ENCODE measurements at places on chromosomes 12 and 14.

DNA sequence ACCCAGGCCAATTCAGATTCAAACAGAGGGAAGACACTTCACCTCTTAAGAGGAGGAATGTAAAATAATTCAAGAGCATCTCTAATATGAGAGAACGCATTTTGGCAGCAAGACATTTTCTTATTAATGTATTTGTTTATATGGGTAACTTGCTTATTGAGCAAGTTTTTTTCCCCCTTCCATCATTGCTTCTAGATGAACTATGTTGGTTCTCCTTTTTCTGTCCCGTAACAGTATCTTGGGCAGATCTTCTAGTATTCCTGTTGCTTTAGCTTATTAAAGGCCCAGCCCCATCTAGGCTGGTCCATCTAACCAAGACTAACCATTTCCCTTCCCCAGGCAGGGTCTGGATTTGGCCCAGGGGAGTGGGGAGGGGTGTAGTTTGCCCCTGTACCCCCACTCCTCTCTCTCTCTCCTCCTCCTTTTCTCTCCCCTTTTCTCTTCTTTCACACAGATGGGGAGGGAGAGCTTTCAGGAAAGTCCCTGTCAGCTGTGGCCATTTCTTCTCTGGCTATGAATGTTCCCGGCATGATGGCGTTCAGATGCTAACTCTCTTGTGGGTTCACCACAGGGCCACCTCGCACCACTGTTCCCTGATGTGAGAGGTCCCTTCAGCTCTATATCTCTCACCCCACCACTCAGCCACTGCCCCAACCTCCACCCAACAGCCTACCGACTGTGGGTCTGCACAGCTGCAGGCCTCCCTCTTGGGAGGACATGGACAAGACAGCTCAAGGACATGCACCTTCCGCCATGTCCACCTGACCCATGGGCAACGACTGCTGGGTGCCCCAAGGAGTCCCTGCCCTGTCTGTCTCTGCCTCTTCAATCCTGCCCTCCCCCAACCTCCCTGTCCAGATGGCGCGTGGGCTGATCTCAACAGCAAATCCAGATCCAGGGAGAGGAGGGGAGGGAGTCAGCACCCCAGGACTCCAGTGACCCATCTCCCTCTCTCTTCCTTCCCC lies 15.8 kb upstream of the RPS6KL1 start:
- DNase-seq, result no peak

DNA sequence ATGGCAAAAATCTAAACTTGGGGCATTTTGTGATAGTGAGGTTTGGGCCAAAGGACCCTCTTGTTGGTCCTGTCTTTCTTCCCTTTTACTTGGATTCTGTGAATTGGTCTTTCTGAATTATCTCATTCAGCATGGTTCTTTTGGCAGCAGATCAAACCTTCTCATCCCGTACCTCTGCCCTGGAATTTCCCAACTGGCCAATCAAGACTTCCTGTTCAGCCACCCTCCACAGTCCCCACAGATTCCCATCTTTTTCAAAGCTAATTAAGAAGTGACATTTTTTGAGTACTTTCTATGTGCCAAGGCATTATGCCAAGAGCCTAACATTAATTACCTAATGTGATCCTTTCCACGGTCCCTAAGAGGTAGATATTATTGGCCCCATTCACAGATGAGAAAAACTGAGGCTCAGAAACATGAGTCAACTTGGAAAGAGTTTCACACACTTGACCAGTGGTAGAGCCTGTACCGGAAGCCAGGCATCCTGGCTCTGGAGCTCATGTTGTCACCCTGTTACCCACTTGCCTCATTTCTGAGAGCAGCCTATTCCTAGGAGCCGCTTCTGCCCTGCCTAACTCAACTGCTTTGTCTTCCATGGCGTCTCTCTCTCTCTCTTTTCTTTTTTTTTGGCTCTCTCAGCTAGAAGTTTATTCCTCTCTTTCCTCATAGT lies 135.9 kb downstream of the C12orf75 start:
- no peak for DNase-seq

DNA sequence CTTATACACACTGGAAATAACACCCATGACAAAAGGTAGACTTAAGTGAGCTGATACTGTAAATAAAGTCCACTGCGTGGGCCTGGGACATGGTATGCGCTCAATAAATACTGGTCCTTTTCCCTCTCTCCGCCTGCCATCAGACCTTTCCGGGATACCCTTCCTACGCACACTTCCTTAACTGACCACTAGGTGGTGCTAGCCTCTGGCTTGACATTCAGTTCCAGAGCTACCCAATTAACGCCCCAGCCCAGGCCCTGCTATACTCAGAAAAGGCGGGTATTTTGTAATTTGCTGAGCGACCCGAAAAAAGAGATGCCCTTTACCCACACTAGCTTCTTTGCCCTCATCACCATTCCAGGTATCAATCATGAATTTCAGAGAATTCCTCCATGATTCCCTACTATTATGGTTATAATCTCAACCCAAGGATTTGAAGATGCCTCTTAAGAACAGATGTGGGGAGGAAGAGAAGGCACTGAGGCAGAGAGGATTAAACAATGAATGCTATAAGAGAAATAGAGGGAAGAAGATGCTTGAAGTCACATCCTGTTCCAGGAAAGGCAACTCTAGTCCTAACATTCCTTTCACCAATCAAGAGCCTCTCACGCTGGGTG lies 3.9 kb upstream of the LRP1 start:
- no peak for DNase-seq

GRCh38 chr12:45731190-45731775 lies 1.8 kb downstream of the ARID2 start:
- no peak for DNase-seq

GRCh38 chr12:125296701-125297100 lies 231.5 kb downstream of the AACS start:
- DNase-seq, result no peak

DNA sequence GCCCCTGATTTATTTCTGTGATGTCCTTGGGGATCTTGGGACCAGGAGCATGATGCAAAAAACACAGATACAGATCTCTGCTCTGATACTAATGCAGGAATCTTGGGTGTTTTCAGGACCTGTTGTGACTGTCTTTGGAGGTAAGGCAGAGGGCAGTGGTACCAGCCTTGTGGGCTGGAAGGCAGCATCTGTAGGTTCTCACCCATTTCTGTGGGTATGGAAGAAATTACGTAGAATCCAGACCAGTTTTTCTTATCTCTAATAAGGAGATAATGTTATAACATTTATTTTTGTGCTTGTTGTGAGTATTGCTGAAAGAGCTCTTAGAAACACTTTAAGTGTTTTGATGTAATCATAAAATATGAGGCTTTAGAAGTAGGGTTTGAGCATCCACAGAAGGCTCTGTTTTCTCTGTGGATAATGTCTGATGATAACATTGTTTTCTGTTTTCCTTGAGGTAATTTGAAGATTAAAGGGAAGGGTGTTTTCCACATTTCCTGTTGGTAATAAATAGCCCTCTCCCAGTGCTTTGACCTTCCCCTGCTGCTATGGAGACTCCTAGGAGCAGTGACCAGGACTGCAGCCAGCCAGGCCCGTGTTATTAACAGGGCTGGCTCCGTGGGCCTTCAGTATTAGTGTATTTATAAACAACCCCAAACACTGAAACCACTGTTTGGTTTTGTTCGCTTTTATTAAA lies 9.4 kb upstream of the DCP1B start:
- DNase-seq, result no peak

GRCh38 chr12:111283966-111284365 lies 84.9 kb downstream of the PHETA1 start:
- DNase-seq, result no peak

DNA sequence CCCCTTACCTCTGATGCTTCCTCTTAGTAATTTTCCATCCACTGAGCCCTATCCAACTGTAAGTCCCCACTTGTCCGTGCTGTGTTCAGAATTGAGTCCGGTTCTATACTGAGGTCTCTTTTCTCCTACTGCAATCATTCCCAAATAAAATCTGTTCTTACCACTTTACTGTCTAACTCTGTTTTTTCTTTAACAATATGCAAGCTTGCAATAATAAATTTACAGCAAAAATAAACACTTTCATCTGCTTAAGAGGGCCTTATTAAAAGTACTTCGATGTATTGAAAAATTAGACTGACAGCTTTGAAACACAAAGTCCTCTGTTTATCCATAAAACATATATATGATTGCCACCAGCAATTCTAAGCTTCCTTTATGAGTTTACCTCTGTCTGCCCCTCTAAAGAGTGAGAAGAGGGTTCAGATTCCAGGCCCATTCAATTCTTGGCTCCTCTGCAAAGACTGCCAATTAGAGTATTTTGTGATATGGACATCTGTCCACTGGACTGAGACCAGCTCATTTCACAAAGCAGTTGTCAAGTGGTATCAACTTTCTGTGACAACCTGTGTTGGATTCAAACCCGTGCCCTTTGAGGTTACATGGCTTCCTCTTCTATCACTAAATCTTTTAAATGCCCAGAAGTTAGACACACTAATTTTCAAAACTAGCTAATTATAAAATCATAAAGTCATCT lies 39.9 kb upstream of the G2E3 start:
- no peak for DNase-seq

GRCh38 chr12:1934068-1934467 lies 15.6 kb upstream of the CACNA2D4 start:
- DNase-seq, result no peak

DNA sequence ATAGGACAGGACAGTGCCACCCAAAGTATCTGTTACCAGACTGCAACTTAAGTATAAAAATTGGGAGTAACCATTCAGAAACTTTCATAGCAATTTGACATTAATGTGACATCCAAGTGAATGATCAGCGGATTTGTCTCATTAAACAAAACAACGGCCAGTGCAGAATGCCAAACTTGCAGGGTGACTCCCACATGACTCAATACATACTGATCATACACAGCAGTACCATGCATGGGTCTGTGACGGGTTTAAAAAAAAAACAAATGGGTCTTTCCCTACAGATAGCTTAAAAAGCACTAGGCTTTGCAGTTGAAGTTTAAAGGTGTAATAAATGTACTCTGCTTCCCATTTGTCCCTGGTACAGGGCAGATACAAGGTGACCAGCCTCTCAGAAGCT lies 116.6 kb downstream of the SLC35F4 start:
- DNase-seq, result no peak

GRCh38 chr12:50220363-50220995 lies 53.3 kb upstream of the CERS5 start:
- no peak for DNase-seq

DNA sequence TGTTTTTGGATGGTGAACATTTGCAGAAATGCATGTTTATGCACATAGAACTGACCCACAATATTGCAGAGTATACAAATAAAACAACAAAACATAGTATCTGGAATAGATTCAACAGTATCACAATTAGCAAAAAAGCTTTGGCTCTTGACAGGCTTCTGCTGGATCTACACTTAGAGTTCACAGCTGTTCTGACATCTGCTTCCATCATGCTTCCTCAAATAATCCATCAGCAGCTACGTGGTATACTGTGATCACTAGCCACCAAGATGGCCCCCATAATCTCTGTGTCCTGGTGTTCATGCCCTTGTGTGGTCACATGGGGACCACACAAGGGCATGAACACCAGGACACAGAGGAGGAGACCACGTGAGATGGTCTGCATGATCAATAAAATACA lies 166.6 kb upstream of the CCDC198 start:
- no peak for DNase-seq

DNA sequence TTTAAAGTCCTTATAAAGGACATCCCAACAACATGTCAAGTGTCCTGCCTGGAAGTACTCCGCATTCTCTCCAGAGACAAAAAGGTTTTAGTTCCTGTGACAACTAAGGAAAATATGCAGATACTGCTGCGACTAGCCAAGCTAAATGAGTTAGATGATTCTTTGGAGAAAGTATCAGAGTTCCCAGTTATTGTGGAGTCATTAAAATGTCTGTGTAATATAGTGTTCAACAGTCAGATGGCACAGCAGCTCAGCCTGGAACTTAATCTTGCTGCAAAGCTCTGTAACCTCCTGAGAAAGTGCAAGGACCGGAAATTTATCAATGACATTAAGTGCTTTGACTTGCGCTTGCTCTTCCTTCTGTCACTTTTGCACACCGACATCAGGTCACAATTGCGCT lies 40.2 kb downstream of the RIC8B start:
- DNase-seq, result no peak

GRCh38 chr14:100147181-100147631 lies 12.2 kb downstream of the DEGS2 start:
- DNase-seq, result no peak

DNA sequence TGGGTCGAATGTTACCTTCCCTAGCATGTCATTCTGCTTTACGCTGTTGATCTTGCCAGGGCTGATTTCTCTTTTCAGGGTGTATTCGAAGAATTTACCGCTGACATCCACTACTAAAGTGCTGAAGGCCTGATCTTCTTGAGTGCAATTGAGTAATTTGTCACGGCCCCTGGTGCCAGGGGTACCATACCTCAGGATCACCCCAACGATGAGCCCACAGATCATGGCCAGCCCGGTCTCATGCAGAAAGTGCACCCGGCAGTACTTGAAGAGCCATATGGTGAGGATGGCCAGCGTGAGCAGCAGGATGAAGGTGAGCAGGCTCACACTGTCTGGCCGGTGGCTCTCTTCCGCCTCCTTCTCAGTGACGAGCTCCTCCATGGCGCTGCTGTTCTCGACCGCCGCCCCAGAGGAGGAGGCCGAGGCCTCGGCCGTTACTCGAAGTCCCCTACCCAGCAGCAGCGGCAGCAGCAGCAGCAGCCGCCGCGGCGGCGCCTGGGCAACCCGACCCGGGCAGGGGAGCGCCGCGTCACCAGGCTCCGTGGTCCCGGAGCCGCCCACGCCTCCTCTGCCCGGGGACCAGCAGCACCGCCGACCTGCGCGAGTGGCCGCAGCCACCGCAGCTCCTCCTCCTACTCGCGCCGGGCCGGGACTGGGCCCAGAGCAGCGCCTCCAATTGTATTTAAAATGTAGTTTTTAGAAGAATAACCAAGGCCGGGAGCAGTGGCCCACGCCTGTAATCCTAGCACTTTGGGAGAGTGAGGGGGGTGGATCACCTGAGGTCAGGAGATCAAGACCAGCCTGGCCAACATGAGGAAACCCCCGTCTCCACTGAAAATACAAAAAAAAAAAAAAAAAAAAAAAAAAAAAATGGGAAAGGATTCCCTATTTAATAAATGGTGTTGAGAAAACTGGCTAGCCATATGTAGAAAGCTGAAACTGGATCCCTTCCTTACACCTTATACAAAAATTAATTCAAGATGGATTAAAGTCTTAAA lies 58.5 kb upstream of the TMPO start:
- no peak for DNase-seq

GRCh38 chr12:65956056-65956738 lies 131.9 kb downstream of the HMGA2 start:
- DNase-seq, result no peak

- no peak for DNase-seq
These were observed 152.3 kb downstream of the MSRB3 start for GRCh38 chr12:65430571-65431306.

- no peak for DNase-seq
These were observed 63.6 kb downstream of the CHST11 start for GRCh38 chr12:104520242-104520900.

- no peak for DNase-seq
These were observed 6.4 kb upstream of the MRPL42 start for GRCh38 chr12:93460902-93461301.

All from smooth muscle cell of the brain vasculature (primary cell).